Placental pericyte (primary cell): ENCODE measurements at places on chromosomes 4 and X. TPM values are rescaled to one million over a fixed set of nuclear protein-coding genes. Genes with fewer than 3 reads are reported as not detected.

MAGEA11 gene
- not detected in 2 replicates for total RNA-seq

AASDH gene
- total RNA-seq: 6.1 and 11.6 TPM in 2 replicates

HTR2C gene
- total RNA-seq: 0.44 and 1.3 TPM in 2 replicates

SULT1B1 gene
- not detected in 2 replicates for total RNA-seq

ZNF732 gene
- under 0.01 and 0.44 TPM in 2 replicates for total RNA-seq

TLR10 gene
- total RNA-seq: 0.14 TPM in 1 of 2 replicates, not detected in the other

DIPK2B gene
- total RNA-seq: 0.14 TPM in 1 of 2 replicates, not detected in the other

VCX3B gene
- total RNA-seq: not detected in 2 replicates

SSX4 gene
- total RNA-seq: not detected in 2 replicates

PABPC1L2A gene
- total RNA-seq: not detected in 2 replicates

PAGE1 gene
- total RNA-seq: not detected in 2 replicates

ASMTL gene
- 14.0 and 27.8 TPM in 2 replicates for total RNA-seq

ZXDA gene
- total RNA-seq: 5.0 and 6.3 TPM in 2 replicates

GLRB gene
- total RNA-seq: 5.9 and 8.2 TPM in 2 replicates

RGN gene
- total RNA-seq: 1.1 TPM in 1 of 2 replicates, not detected in the other

GPR143 gene
- total RNA-seq: 0.43 and 0.44 TPM in 2 replicates

SYNPO2 gene
- total RNA-seq: 13.1 and 17.0 TPM in 2 replicates

FHIP1A gene
- total RNA-seq: under 0.01 and 0.14 TPM in 2 replicates

LANCL3 gene
- total RNA-seq: 0.29 TPM in 1 of 2 replicates, not detected in the other

MYL5 gene
- total RNA-seq: 6.9 and 24.7 TPM in 2 replicates

ASB12 gene
- total RNA-seq: not detected in 2 replicates

IQCM gene
- not detected in 2 replicates for total RNA-seq

GAGE12J gene
- total RNA-seq: not detected in 2 replicates

SLC6A14 gene
- not detected in 2 replicates for total RNA-seq

PWWP3B gene
- total RNA-seq: 0.44 and 4.3 TPM in 2 replicates

RRH gene
- 0.14 TPM in 1 of 2 replicates, not detected in the other for total RNA-seq

DLG3 gene
- 14.2 and 21.3 TPM in 2 replicates for total RNA-seq

TMEM129 gene
- 28.6 and 36.8 TPM in 2 replicates for total RNA-seq

SLC10A6 gene
- total RNA-seq: not detected in 2 replicates

LRPAP1 gene
- 64.6 and 136 TPM in 2 replicates for total RNA-seq

USP46 gene
- 10.3 and 20.2 TPM in 2 replicates for total RNA-seq
